ENCODE measurements at places on chromosomes 7 and 10. TPM values are rescaled to one million over a fixed set of nuclear protein-coding genes. Genes with fewer than 3 reads are reported as not detected.

TRUB1 gene
- total RNA-seq = 36.6 TPM

AZGP1 gene
- total RNA-seq = not detected

NOC3L gene
- 46.8 TPM for total RNA-seq

EPHB6 gene
- 0.32 TPM for total RNA-seq

LGI1 gene
- total RNA-seq = not detected

PTN gene
- 5.7 TPM for total RNA-seq

JCAD gene
- 12.1 TPM for total RNA-seq

CRHR2 gene
- total RNA-seq = not detected

ANKRD30A gene
- total RNA-seq = not detected

SLC13A4 gene
- total RNA-seq = not detected

LRRD1 gene
- total RNA-seq = not detected

SERPINE1 gene
- total RNA-seq = 1,980 TPM

SPDYE9 gene
- total RNA-seq = not detected

NXPH1 gene
- total RNA-seq = 2.8 TPM

CHST15 gene
- total RNA-seq = 40.2 TPM

CALCR gene
- total RNA-seq = not detected

DLG5 gene
- 22.6 TPM for total RNA-seq

SPDYE6 gene
- total RNA-seq = not detected

PLPP4 gene
- total RNA-seq = 0.46 TPM

SUGCT gene
- 23.3 TPM for total RNA-seq

STEAP2 gene
- 11.4 TPM for total RNA-seq

GPNMB gene
- total RNA-seq = 206 TPM

SPDYE2 gene
- not detected for total RNA-seq

FOXI2 gene
- not detected for total RNA-seq

SEMA3E gene
- total RNA-seq = 0.98 TPM

TNPO3 gene
- total RNA-seq = 70.7 TPM

HTRA1 gene
- 1,894 TPM for total RNA-seq

REEP3 gene
- 59.2 TPM for total RNA-seq

GDF10 gene
- total RNA-seq = not detected

STMP1 gene
- total RNA-seq = 21.6 TPM

MEOX2 gene
- 0.06 TPM for total RNA-seq

CCDC172 gene
- total RNA-seq = not detected

FAM221A gene
- total RNA-seq = 2.6 TPM

FAM25C gene
- total RNA-seq = not detected

FLNC gene
- 254 TPM for total RNA-seq

TMEM229A gene
- not detected for total RNA-seq

PDE6C gene
- not detected for total RNA-seq

GRID2IP gene
- not detected for total RNA-seq

ZNF800 gene
- total RNA-seq = 28.3 TPM

DRGX gene
- not detected for total RNA-seq

PNLIPRP3 gene
- 0.06 TPM for total RNA-seq

CNNM1 gene
- total RNA-seq = 0.32 TPM

HOXA11 gene
- 3.9 TPM for total RNA-seq

DYNC1I1 gene
- total RNA-seq = 2.2 TPM

Data from LHCN-M2 (cell line).